ENCODE measurements at places on chromosomes 13 and 19. TPM values are rescaled to one million over a fixed set of nuclear protein-coding genes. Genes with fewer than 3 reads are reported as not detected.
A peak's percentile ranks its signal among the peaks of the same experiment; 100 is the strongest.

NCR1 gene
- total RNA-seq, result not detected

SPRY2 gene
- total RNA-seq, result 56.2 TPM

SMIM17 gene
- total RNA-seq, result 0.27 TPM

KCNN1 gene
- 1.6 TPM for total RNA-seq

PCDH17 gene
- total RNA-seq, result 0.70 TPM

ZNF626 gene
- total RNA-seq, result 18.5 TPM

RXFP2 gene
- total RNA-seq, result not detected

CCNA1 gene
- 0.91 TPM for total RNA-seq

OR7C1 gene
- not detected for total RNA-seq

DNA sequence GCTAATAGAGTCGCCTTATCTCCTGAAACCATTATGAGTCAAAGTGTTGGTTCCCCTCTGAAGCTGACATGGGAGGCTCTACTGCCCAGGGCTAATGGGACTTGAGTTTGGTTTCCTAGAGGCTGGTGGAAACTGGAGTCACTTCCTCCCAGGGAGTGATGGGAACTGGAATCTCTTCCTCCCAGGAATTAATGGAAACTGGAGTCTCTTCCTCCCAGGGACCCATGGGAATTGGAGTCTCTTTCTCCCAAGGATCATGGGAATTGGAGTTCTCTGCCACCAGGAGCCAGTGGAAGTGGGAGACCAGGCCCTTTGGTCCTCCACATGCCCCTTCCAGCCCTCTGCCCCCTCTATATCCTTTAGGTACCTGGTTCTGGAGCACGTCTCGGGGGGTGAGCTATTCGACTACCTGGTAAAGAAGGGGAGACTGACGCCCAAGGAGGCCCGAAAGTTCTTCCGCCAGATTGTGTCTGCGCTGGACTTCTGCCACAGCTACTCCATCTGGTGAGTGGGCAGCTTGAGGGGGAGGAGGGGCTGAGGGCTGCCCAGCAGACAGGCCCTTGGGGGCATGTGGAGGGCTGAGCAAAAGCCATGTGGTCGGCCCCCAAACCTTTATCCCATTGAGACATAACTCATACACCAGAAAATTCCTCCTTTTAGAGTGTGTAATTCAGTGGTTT lies 5.5 kb downstream of the BRSK1 start:
- DNase-seq, result no peak

DNA sequence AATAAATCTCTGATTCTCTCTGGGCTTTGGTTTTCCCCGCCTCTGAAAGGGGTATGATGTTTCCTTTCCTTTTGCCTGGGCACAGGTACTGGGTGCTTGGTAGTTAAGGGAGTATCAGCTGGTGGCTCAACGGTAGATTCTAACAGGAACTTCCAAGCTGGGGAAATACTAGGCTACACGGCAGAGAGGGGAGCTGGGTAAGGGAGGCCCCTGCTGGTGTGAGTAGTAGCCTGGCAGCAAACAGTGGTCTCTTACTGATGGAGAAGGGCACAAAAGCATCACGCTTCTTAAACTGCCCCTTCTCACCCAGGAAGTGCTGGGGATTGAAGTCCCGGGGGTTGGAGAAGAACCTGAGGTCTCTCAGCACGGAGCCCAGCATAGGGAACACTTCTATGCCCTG lies 26.9 kb upstream of the CYP2A7 start:
- DNase-seq, result no peak

GRCh38 chr13:26222520-26223046 lies 469 bp upstream of the RNF6 start:
- no peak for DNase-seq

DNA sequence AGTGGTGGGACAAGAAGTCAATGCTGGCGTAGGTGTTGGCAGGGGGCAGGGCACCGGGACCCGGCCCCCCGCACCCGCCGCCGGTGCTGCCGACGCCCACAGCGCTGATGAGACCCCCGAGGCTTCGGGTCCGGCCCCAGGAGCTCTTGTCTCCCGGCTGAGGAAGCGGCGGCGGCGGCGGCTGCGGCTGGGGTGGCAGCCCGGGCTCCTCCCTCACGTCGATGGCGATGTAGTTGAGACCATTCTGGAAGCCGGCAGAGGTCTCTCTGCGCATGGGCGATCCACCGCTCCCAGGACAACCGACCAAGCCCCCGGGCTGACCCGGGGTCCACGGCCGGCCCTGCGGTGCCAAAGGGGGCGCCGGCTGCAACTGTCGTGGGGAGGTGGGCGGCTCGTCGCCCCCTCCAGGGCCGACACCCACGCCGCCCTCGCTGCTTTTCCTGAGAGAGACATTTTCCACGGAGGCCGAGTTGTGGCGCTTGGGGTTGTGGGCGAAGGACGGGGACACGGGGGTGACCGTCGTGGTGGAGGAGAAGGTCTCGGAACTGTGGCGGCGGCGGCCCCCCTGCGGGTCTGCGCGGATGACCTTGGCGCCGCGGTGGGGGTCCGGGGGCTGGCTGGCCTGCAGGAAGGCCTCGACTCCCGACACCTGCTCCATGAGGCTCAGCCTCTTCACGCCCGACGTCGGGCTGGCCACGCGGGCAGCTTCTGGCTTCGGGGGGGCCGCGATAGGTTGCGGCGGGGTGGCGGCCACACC lies 4.1 kb downstream of the IRS2 start:
- DNase-seq, result no peak

GRCh38 chr13:77776704-77777103 lies 79.2 kb downstream of the SLAIN1 start:
- no peak for DNase-seq

DNA sequence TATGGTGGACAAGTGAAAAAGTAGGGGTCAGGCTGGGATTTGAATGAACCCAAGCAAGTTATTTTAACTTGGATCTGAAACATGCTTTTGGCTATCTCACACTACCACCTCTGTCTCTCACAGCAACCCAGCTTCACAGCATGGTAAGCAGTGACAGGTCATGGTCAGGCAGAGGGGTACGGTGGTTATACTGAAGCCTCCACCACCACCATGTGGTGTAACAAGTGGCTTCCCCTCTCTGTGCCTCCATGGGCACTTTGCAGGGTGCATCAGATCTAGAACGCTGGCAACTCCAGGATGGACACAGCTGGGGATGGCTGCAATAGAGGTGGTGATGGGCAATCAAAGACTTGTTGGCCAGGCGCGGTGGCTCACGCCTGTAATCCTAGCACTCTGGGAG lies 739 bp upstream of the TMEM145 start:
- no peak for DNase-seq

DNA sequence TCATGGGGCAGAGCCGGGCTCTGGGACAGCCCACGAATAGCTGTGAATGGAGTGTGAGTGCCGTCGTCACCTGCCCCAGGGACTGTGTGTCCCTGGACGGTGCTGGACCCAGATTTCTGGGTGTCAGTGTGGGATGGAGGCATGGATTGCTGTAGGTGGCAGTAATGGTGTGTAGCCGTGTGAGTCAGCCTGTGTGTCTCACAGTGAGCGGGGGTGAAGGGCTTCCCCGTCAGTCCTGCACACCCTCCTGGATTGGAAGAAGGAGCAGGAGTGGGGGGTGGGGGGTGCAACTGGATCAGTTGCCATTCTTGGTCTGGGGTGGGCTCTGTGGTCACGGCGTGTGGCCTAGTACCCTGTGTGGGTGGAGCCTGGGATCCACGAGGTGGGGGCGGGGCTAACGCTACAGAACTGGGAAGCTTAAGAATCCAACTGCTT lies 6.5 kb upstream of the LTBP4 start:
- peak; percentile 65 for DNase-seq

DNA sequence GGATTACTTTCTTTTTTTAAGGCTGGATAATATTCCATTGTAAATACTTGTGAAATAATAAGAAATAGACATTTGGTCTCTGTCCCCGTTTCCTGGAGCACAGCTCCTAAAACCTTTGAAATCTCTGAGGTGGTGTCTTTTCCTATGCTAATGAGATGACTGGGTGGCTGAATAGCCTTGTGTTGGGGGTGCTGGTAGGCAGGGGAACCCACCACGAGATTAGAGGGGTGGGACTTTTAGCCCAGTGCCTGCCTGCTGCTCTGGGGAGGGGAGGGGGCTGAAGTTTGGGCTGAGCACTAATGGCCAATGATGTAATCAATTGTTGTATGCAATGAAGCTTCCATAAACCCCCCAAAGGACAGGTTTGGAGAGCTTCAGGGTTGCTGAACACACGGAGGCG lies 175.7 kb downstream of the FGF9 start:
- no peak for DNase-seq

DNA sequence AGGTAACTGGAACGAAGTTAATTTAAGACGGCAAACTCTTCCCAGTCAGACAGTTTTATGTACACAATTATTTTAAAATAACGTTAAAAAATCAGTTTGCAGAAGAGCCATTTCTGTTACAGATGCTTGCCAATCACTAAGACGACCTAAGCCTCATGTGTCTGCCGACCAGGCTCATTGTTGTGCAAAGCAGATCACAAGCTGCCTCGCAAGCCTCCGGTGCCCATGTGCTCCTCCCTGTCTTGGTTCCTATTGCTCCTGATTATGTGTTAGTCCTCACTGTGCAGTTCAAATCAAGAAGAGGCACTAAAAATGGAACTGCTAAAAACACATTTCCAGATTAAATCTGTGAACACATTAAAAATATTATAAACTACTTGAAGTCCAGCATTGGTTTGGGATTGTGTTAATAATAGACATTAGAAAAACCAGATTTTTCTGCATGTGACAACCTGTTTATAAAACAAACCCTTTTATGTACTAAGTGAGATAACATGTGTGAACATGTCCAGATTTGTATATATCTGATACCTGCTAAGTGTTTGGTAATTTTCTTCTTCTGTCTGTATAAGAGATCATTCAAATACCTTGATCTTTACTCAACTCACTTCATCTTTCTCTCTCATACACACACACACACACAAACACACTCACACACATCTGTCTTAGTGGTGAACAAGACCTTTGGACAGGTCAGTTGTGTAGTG lies 81.9 kb upstream of the SLC15A1 start:
- no peak for DNase-seq

DNA sequence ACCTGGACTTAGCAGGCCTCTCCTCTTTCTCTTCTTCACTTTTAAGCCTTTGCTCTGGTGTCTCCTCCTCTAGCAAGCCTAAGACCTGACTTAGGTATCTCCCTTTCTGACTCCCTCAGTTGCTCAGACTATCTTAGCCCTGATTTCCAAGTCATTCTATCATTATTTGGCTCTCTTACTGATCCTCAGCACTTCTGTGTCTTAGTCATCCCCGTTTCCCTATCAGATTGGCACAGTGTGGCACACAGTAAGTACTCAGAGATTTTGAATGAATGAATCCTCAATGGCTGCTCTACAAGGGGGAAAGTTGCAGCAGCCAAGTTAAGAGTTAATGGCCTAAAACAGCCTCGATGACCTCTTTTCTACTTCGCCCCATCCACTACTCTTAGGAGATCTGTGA lies 8.2 kb downstream of the KCTD12 start:
- DNase-seq, result no peak

DNA sequence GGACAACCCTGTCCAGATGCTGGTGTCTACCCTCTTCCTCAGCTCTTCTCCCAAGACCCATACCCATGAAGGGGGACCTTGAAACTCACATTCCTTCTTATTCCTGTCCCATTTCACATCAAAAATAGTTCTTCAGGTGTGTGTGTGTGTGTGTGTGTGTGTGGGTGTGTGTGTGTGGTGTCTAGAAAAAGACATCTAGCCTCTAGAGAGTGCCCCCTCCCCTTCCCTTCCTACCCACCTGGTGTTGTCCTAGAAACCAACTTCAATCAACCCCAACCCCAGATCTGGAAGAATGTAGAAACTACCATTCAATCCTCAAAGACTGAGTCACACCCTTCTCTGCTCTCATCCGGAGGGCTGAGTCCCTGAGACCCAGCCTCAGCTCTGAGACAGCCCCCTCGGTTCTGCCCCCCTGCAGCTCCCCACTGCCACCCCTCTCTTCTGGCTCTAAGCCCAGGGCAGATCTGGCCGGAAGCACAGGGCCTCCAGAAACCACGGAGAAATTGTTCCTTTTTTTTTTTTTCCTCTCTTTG lies 3.5 kb downstream of the KCNN4 start:
- peak; percentile 65 for DNase-seq

GRCh38 chr19:16222806-16223205 lies 25.1 kb downstream of the AP1M1 start:
- no peak for DNase-seq

GRCh38 chr13:35502456-35502855 lies 26.0 kb upstream of the MAB21L1 start:
- no peak for DNase-seq

DNA sequence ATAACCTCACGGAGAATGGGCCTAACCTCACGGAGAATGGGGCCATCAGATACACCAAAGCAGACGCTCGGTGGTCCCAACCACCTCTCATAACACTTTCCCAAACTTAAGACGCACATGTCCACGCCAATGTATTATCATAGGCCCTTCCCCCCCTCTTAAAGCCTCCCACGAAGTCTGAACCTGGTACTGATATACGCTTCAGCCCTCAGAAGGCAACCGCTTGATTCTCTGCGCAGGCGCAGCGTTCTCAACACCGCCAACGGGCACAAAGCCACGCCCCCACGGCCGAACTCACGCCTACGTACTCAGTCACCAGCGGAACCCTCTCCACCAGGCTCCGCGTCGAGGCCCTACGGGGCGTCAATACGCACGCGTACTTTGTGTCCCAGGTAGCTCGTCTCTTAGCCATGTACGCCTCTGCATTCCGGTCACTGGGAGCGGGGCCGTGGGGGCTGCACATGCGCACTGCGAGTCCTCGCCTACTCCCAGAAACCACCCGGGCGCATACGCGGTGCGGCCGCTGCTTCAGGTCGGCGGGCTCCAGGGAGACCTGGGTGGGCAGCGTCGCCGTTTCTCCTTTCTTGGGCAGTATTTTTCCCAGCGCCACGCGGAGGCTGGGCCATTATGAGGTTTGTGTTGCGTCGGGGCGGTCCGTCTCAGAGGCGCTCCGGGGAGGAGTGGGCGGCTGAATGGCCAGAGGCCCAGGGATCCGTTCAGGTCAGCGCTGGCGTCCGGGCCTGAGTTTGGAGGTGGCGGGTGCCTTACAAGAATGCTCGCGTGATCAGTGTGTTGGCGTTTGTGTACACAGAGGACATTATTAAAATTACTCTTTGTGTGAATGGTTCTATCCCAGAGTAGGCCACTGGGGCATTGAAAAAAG lies 25.3 kb downstream of the ZNF582 start:
- DNase-seq, result peak; percentile 95

- no peak for DNase-seq
Observed at GRCh38 chr13:50544211-50544610, 299.3 kb downstream of the DLEU7 start.

GRCh38 chr13:99484473-99484872 lies 16.8 kb upstream of the TM9SF2 start:
- DNase-seq, result peak; percentile 25

GRCh38 chr13:72456486-72456885 lies 270.9 kb downstream of the MZT1 start:
- DNase-seq, result no peak

GRCh38 chr13:50412046-50412617 lies 396.9 kb downstream of the KCNRG start:
- peak; percentile 32 for DNase-seq

DNA sequence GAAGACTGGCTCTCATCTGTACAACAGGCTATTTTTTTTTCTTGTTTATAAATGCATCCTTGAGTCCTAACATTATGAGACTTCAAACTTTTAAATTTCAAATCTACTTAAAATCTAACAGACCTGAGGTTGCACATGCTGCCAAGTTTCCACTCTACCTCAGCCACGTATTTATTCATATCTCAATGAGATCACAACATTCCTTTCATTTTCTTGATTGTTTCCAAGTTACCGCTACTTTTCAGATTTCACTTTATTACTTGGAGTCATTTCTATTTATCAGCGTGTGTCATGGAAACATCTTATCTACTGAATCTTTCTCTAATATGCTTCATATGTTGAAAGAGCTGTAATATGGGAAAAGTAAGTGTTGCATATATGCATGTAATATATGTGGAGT lies 1257.5 kb upstream of the ATXN8OS start:
- DNase-seq, result peak; percentile 74

- DNase-seq, result no peak
Observed at GRCh38 chr13:112818698-112819045, 128.8 kb downstream of the ATP11A start.

GRCh38 chr13:50393628-50394027 lies 378.4 kb downstream of the KCNRG start:
- peak; percentile 57 for DNase-seq
